NCI-H1417 treated with DMSO at 0.1 percent for 48 hours (cell line): ENCODE measurements at places on chromosomes 5 and 9.

DNA sequence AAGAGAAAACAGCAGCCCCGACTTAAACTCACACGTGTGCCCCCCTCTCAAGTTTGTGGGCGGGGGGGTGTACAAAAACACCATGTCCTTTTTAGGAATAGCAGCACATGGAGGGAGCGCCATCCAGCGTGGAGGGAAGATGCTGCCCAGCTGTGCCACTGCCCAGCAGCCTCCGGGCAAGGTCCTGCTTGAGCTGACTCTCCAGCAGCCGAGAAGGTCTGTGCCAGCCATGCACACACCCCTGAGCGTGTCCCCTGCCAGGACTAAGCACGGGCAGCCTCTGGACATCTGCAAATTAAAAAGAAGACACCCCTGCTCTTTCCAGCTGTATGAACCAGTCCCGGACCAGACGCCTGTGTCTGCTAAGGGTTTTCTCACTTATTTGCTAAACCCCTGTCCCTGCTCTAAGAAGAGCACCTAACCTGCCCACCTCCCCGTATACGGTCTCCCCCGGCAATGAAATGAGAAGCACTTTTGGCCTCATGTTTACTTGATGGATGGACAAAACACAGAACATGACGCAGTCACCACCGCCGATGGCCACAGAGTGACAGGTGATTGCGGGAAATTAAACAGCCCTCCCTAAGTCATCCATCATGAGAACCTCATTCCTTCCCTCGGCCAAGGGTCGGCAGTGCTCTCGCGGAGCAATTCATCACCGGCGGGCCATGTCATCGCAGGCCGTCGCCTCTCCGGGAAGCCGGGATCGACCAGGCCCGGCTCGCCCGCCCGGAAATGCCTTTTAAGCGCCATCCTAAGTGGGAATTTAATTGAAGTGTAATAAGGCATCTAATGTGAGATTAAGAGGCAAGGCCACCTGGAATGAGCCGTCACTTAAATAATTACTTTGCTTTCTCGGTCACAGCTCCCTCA, 96.9 kb downstream of the OLFM1 start:
- no peak for DNase-seq

DNA sequence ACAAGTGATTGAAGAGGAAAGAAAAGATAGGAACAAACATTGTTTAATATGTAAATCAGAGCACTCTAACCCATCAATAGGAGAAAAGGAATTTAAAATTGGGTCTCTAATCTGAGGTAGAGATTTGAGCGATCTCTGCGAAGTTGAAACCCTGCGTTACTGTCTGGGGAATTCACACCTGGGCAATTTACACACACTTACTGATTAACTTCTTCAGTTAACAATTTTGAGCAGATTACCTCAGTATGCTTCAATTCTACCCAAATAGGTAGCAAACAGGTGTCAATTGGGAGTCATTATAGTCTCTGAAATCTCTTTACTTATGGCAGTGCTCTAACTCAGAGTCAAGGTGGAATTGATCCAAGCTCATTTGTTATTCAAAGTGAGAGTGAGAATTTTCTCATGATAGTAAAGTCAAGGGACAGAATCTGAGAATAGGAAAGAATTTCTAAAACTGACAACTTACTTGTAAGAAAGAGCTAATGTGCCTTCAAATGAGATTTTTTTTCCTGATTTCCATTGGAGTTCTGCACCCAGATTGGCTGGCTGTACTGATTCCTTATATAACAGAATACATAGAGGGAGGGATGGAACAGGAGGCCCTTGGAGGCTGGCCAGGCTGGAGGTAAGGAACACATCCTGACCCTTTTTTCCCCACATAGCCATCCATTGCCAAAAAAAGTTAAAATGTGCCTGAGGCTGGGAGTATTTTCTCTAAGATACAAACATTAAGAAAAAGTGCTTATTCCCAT, 27.1 kb upstream of the IFNA14 start:
- no peak for DNase-seq

GRCh38 chr5:81899123-81899522, 72.7 kb upstream of the ATG10 start:
- DNase-seq, result no peak

- DNase-seq, result no peak
These were observed 67.4 kb downstream of the TNPO1 start for GRCh38 chr5:72883850-72884249.

- DNase-seq, result no peak
These were observed 8.3 kb downstream of the DOLPP1 start for GRCh38 chr9:129089246-129089645.

GRCh38 chr9:109264877-109265587, 55.8 kb downstream of the EPB41L4B start:
- no peak for DNase-seq

DNA sequence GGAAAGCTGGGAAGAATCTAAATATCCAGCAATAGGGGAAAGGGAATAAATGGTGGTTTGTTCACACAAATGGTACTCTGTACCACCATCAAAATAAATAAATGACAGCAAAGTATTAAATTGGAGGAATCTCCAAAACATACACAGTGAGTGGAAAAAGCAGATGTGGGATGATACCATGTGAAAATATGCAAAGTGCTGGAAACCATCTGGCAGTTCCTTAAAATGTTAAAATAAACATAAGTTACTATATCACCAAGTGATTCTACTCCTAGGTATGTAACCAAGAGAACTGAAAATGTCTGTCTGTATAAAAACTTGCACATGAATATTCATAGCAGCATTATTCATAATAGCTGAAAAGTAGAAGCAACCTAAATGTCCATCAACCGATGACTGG, 41.9 kb upstream of the TEX48 start:
- no peak for DNase-seq

DNA sequence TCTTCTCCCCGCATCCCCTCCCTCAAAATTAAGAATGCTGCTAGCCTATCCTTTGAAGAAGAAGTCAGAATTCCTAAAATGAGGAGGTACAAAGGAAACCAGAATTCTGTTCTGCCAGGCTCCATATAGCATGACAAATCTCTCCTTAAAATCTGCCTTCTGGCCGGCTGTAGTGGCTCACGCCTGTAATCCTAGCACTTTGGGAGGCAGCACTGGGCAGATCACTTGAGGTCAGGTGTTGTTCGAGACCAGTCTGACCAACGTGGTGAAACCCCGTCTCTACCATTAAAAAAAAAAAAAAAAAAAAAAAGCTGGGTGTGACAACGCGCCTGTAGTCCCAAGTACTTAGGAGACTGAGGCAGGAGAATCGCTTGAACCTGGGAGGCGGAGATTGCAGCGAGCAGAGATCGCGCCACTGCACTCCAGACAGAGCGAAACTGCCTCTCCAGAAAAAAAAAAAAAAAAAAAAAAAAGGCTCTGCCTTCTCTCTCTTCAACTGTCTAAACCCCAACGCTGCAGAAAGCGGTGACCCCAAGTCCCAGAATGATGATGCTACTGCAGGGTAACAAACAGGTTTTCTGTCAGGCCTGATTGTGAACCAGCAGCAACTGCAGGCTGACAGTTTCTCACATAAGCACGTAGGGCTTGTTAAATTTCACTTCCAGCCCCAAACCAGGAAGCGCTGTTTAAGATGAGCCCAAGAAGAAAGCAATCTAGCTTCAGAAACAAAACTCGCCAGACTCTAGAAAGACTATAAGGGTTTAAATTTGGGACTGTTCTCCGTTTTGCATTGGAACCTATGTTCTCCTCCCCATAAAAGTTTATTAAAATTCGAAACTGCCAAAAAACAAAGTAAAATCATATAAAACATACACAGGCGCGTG, 963 bp upstream of the CAST start:
- DNase-seq, result no peak

GRCh38 chr9:100640447-100641050, 62.7 kb downstream of the CAVIN4 start:
- no peak for DNase-seq

DNA sequence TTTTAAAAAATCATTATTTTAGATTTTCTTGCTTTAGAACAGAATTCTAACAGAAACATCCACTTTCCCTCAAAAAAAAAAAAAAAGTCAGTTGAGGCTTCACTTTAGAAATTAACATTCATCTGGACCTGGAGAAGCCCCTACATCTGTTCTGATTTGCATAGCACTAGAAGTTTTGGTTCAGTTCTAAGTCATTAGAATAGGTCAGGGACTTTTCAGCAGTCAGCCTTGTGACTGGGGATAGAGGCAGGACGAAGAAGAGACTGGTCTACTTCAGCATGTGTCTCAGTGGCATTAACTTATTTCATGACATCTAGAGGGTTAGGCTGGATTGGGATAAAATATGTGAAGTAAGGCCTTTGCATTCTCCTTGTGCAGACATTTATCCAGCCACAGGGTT, 215.8 kb upstream of the DAB2 start:
- no peak for DNase-seq

GRCh38 chr5:125057912-125058826, 311.7 kb upstream of the ZNF608 start:
- DNase-seq, result peak; percentile 2

GRCh38 chr9:136674786-136675349, 12.2 kb downstream of the EGFL7 start:
- no peak for DNase-seq

GRCh38 chr9:109499631-109500410, 1.7 kb upstream of the PTPN3 start:
- no peak for DNase-seq

- no peak for DNase-seq
These were observed 76.6 kb downstream of the OTULIN start for GRCh38 chr5:14741131-14741530.

DNA sequence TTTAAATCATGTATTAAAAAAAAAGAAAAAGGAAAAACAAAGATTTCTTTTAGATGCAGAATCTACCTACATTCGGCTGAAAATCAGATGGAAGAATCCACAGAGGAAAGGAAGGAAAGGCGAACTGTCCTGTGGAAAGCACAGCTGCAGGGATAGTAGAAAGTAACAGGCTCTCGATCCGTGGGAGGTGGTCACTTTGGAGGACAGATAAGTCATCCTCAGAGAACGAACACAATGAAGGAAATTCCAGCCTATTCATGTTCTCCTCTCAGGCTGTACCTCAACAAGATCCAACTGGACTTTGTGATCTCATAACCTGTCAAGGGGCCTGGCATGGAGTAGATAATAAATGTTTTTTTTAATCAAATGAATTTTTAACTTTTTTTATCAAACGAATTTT, 72.8 kb downstream of the NR6A1 start:
- no peak for DNase-seq

DNA sequence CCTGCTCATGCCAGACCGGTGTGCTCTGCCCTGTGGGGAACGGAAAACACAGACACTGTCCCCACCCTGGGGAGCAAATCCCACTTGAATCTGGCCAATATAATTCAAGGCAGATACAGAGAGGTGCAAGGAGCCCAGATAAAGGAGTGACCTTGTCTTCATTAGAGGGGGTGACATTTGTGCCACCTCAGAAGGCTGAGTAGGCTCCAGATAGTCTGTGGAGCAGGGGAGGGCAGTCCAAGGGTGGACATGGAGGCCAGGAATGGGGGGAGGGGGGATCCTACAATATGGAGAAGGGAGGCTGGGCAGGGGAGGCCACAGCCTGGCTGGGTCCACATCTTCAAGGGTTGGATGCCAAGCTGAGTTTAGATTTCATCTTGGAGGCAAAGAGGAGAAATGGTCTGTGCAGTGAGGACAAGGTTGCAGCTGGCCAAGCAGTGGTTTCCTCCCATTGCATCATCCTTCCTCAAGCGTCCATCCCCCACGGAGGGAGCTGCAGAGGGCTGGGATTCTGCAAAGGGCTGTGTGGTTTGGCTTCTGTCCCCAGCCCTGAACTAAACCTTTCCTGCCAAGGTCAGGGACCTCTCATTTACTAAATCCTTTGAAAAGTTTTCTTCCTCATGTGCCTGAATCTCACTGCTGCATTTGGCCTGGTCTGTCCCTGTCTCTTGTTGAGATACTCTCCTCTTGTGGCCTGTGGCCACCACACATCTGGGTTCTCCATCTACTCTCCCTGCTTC, 60.1 kb downstream of the GALNT12 start:
- no peak for DNase-seq

DNA sequence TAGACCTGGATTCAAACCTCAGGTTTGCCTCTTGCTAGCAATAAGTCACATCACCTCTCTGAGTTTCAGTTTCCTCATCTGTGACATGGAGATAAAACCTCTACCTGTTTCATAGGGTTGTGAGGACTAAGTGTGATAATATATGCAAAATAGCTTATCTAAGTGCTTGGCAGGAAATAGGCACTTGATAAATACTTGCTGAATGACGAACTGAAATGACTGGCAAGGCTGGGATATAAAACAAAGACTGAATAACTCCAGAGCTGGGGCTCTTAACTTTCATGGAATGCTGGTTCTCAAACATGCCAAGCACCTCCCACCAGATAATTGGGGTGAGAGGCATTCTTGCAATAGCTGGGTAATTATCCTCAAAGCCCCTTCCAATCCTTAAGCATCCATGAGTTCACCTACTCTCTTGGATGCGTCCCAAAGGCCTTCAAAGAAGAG, 87.6 kb downstream of the ADRB2 start:
- no peak for DNase-seq

DNA sequence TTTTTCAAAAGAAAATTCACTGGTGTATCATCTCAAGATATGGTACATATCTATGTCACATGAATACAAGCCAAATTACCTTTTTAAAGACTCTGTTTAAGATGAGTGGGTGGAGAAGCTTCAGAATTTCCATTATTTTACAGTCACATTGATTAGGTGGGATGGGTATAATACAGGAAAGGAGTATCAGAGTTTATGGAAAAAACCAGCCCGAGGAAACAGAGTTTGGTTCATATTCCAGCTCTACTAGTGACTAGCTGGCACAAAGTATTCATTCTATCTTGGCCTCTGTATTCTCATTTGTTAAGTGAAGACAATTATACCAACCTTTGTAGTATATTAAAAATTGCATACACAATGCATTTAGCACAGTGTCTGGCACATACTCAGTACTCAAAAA, 46.5 kb upstream of the CDK5RAP2 start:
- DNase-seq, result no peak

GRCh38 chr9:118984607-118985006, 384.6 kb downstream of the BRINP1 start:
- DNase-seq, result peak; percentile 92

DNA sequence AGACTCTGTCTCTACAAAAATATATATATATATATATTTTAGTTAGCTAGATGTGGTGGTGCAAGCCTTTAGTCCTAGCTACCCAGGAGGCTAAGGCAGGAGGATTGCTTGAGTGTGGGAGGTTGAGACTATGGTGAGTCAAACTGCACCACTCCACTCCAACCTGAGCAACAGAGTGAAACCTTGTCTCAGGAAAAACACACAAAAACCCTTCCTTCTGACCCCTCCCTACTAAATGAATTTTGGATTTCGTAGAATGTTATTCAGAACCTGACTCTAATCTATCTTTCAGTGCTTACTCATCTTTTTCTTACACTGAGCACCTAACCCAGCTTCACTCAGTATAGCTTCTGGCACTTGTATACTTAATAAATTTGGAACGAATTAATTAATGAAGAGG, 35.2 kb upstream of the IL7R start:
- no peak for DNase-seq

- peak; percentile 80 for DNase-seq
These were observed 60.1 kb upstream of the ZNF608 start for GRCh38 chr5:124806373-124807077.

DNA sequence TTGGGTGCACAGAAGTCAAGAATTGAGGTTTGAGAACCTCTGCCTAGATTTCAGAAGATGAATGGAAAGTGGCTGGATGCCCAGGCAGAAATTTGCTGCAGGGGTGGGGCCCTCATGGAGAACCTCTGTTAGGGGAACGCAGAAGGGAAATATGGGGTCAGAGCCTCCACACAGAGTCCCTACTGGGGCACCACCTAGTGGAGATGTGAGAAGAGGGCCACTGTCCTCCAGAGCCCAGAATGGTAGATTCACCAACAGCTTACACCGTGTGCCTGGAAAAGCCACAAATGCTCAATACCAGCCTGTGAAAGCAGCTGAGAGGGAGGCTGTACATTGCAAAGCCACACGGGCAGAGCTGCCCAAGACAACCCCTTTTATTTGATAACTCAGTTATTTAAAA, 383.5 kb downstream of the TLE4 start:
- no peak for DNase-seq

GRCh38 chr5:179376701-179377420, 31.6 kb upstream of the ADAMTS2 start:
- DNase-seq, result no peak
